ENCODE measurements at places on chromosomes 12 and 14.

DNA sequence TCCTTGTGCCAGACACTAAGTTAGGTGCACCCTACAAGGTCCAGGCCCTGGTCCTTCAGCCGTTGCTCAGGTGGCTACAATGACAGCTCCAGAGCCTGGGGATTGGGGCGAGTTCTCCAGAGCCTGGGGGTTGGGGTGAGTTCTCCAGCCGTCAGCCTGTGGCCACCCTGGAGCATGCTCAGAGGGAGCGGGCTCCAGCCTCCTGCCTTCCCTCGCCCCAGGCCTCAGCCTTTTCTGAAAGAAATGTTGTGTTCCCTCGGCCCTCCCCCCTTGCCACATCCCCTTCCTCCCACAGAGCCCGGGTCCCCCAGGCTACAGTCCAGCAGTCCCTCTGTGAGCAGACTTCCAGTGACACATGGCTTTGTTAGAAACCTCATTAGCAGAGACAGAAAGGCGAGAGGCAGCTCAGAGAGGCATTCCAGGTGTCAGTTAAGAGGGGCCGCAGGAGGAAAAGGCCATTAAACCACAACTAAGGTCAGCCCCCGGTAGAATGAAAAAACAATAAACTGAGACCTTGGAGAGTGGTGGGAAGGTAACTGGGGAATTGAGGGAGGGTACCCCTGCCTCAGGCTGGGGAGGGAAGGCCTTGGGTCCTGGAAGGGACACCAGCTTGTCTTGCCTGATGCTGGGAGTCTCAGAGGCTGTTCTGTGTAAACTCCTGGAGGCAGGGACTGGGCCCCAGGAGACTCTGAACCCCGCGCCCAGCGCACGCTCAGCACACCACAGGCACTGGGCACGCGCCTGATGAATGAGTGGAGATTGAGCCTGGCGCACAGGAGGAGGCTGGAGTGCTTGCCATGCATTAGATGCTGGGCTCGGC lies 23.1 kb upstream of the COL2A1 start:
- no peak for DNase-seq

GRCh38 chr12:132329036-132329719 lies at the start of gene GALNT9:
Gene GALNT9 (minus strand): TSS chr12:132329589. CDS start chr12:132329203, 386 bp downstream.
- DNase-seq, result no peak

DNA sequence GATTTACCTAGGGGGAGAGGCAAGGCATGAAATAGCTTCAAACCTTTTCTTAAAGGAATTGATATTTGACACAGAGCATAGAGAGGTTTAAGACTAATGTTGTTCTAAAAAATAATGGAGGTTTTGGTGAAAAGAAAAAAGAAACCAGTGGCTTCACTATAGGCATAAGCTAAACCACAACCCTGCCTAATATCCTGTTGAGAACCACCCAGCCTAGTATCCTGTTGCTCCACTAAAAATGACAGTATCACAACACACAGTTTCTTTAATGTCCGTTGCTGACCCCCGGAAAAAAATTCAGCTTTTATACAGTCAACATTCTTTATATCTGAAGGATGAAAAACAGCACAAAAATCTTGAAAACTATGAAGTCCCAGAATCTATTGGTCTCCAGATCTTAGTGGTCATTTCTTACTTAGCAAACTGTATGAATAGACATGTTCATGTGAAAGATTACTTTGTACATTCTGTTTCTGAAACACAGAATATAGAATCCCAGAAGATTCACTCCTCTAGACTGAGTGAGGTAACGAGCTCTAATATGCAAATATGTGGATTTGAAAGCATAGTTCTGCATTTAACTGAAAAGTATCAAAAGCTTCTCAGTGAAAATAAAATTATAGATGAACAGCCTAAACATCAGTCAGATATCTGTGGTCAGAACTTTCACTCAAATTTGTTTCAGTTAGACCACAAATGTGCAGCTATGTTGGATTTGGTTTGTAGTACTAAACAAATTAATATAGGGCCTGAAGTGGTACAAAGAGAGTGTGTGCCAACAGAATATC lies 40.5 kb downstream of the GALC start:
- no peak for DNase-seq

DNA sequence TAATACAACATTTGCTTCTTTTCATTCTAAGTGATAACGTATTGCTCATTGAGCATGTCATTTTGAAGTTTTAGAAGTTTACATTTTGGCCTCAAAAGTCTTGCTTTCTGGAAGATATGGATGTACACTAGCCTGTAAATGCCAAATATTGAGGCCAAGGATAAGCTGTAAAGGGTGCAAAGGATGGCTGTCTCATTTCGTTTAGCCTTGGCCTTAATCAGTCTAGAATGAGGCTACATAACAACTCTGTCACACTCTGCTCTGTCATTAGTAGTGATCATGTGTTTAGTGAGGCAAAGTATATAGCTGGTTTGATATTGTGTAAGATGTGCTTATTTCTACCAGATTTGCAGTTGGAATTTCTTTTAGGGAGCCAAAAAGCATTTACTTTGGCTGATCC lies 344.5 kb downstream of the TMTC2 start:
- DNase-seq, result no peak

DNA sequence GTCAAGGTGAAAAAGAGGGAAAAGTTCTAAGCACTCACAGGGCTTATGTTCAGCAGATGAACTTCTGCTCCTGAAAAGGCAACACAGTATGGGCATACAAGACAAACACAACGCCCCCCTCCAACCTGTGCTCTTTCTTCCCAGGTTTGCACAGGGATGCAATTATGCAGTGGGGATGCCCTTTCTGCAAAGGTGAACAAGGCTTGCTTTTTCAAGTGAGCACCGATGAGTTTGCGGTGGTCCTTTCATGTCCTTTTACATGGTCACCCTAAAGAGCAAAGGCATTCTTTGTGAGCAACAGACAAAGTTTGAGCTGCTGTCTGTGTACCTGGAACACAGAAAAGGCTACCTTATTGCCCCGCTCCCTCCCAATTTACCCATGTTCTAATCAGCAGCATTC lies 6.7 kb downstream of the KITLG start:
- no peak for DNase-seq

- DNase-seq, result no peak
These were observed 344.1 kb upstream of the PDE3A start for GRCh38 chr12:20024194-20024593.

DNA sequence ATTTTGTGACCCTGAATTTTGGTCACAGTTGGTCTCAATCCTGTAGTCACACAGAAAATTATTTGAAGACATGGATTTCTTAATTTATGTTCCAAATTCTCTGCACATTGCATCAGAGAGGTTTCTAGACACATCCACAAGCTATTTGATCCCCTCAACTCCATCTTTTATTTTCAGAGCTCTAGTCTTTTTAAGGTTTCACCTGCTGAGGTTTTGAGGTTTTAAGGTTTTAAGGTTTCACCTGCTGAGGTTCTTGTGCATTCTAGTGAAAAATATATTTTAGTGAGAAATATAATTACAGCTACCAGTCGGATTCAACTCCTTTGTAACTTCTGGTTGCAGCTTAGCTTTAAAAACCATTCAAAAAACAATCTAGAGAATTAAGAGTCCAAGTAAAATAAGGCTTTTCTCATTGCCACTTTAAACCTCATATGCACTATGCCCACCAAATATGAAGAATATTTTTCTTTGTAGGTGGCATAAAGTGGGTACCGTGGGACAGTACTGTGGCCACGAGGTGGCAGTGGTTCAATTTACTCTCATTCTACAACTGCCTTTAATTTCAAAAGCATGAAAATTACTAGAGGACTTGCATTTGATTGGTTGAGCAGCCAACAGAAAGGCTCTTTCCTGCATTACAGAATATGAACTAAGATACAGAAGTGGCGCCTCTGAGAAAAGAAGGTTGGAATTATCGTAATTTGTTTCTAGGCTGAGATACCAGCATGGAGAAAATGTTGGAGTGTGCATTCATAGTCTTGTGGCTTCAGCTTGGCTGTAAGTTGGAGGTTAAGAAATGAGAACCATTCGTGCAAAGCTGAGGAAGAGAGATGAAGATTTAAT lies 366.5 kb upstream of the OR4E1 start:
- peak; percentile 18 for DNase-seq

DNA sequence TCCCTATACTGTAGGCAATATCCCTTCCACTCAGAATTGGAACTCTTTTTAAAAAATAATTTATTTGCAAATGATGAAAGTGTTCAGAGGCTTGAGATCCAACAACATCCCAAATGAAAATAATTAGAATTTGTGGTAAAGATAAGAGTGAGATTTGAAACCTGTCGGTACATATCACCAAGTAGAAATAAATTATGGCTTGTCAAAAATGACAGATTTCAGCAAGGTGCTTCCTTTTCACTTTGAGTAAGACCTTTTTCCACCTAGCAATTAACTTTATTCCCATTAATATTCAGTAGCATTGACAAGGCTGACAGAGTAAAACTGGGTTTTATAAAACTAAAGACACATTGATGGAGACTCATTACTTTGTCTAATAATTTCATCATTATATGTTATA lies 107.7 kb upstream of the PRKD1 start:
- DNase-seq, result no peak

- DNase-seq, result no peak
These were observed 46.9 kb upstream of the KCNA1 start for GRCh38 chr12:4862809-4863208.

- no peak for DNase-seq
These were observed 3.4 kb downstream of the XPOT start for GRCh38 chr12:64407342-64408223.

DNA sequence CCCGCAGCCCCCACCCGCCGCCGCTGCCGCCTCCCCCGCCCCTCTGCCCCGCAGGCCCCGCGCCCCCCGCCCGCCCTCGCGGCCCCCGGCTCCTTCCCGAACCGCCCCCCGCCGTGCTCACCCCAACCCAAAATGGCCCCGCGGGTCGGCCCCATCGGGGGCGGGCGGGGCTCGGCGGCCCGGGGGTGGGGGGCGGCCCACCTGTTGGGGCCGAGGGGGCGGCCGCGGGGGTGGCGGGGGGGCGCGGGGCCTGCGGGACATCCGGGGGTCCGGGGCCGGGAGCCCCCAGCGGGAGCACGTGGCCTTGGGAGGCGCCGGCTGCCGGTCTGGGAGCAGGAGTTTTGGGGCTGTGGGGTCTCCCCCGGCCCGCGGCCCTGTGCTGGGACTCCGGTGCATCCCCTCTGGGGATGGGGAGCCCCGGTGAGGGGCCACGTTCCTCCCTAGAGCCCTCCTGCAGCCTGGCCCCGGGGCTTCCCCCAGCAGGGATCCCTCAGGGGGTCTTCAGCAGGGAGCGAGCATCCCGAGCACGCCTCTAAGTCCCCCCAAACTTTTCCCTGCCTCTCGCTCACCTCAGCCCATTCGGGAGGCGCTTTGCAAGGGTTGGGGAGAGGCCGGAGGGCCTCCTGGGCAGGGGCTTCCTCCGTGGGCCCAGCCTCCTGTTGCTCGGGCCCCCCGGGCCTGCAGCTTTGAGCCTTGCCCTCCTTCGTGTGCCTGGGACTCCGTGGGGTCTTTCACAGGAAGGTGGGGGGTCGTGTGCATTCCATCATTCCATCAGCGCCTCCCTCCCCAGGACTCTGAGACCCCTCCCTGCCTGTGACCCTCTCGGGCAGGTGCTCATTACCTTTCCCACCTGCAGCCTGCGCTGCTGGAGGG lies 710 bp downstream of the MTA1 start:
- DNase-seq, result no peak

- DNase-seq, result no peak
These were observed 3.7 kb upstream of the OR4N2 start for GRCh38 chr14:19799880-19800279.

DNA sequence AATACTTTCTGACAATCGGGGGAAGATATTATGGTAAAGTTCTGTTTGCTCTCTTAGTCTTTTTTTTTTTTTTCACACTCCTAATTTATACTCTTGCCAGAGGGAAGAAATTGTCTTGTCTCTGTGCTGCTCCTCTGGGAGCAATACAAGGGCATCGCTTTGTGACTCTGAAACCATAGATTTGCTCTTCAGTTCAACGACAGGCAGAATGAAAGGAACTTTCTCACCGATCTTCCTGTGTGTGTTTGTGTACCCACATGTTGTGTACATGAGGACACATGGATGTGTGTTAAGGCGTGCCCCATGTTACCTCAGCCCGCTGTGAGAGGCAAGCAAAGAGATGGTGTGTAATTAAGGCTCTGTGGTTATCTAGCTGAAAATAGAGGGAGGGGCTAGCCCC lies 457.6 kb downstream of the EGLN3 start:
- no peak for DNase-seq
